GM03348 (cell line): ENCODE measurements at places on chromosomes 6 and 20.

DNA sequence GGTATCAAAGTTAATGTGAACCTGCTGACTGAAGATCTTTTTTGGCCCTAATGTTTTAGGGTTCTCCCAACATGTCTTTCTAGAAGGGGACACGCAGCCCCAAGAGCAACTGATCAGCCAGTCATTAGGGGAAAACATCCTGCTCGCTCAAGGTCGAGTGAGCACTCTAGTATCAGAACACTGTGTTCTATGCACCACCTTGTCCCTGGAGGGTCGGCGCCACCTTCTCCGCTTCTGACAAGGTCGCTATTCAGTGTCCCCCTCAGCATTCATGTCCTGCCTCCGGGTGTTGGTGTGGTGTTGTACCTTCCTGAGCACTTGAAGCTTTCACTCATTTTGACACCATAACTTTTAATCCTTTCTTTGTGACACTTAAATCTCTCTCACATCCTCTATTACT is 331.2 kb upstream of the KCNQ5 start:
- no peak for DNase-seq

DNA sequence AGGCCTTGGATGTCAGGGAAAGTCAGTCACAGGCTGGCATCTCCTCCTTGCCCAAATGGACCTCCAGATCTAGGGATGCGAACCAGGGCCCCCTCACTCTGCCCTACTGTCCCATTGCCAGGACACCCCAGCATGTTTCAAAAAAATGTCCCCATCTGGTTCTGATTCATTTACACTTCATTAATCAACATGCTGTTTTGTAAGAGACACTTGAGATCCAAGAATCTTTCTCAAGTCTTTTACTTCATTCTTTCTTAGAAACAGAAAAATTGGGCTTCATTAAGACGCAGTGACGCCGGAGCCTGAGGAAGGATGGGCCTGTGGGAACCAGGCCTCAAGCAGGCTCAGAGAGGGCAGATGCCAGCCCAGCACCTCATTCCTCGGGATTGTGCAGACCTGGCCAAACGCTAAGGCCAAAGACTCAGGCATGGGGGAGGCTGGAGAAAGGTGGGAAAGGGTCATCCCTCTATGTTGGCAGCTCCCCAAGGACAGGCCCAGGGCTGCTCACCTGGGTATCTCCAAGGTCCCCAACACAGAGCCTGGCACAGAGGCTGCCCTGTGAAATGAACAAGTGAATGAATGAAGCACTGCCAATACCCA is 3.8 kb downstream of the RSPO4 start:
- DNase-seq = no peak

DNA sequence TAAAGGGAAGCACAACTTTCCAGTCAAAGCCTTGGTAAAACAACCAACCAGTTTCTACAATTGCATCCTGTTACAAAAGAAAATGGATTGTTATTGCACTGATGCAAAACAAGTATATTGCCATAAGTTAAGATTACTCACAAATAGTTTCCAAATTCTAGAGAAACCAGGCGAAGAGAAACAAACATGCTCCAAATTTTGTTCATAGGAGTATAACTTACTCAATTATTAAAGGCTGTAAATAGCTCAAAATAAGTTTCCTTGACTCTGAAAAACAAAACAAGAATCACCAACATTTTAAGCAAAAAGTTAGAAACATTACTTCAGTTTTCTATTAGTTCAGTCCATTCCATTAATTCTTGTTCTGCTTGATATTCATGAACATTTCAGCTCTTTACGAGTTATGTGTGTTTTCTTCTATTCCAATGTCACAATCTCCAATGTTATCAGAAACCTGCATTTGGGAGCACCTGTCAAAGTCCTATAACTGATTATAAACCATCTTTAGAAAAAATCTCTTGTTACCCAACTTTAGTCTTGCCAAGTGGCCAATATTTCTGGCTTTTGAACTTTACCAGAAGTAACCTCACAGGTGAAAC is 137.9 kb upstream of the THBS2 start:
- no peak for DNase-seq

- DNase-seq = no peak
Observed at GRCh38 chr20:36399147-36399968, 93.2 kb downstream of the DLGAP4 start.
